ENCODE measurements at places on chromosomes 1 and 21.

DNA sequence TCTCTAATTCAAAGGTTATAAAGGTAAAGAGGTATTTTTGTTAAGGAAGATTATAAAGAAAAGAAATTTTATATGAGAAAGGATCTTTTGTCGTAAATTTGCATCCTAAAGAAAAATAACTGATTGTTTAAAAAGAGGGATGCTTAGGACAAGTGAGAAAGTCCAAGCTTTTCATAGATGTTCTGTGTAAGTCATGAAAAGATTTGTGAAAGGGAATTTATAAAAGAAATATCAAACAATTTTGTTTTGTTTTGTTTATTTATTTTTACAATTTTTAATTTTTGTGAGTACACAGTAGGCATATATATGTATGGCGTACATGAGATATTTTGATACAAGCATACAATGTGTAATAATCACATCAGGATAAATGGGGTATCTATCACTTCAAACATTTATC is 145.2 kb downstream of the ADSS2 start:
- no peak for DNase-seq

DNA sequence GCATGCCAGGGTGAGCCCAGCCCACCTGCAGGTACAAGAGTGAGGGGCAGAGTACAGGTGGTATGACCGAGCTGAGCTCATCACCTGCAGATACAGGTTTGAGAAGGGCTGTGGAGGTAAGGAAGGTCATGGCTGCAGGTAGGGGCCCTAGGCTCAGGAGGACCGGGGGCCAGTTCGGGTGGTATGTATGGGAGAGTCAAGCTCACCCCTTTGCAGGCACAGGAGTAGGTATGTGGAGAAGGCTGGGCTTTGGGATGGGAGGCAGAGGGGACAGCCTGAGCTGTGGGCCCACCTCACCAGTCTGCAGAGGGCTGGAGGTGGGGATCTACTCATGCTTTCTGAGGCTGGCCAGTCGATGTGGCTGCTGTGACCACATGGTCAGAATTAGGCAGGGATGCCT is 17.2 kb downstream of the PODN start:
- DNase-seq, result no peak

DNA sequence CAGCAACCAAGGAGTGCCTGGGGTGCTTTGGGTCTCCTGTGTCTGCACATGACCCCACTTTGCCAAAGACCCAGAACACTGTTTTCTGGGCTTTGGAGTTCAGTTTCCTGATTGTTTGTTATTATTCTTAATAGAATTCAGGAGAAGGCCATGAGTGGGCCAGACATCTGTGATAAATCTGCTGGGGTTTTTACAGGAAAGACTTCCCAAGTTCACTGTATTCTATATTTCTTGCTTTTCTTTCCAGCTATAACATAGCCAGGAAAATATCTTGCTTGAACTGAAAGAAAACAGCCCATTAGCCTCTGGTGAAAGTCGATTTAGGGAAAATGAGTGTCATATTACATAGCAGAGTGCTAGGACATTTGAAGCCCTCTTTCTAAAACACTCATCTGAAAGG is 345.1 kb upstream of the USP24 start:
- DNase-seq, result no peak

DNA sequence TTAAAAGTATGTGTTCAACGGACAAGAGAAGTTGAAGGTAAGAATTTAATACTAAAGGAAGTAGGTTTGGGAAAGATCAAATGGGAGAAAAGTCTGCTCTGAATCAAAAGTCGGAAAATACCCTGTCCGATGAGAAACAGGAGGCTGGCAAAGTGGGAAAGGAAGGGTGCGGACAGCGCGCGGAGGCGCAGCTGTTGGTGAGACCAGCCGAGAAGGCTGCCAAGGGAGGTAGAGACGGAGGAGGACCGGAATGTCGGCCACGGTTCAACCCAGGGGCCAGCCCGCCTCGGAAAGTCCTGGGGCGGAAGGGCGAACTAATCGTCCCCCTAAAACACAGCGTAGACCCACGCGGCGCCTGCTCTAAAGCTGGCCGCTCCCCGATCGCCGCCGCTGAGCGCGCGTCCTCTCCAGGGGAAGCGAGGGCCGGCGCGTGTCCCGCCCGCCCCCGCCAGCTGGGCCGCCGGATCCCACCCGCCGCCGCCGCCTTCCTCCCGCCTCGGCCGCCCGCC is 639 bp upstream of the SPATA1 start:
- DNase-seq, result no peak

- DNase-seq, result no peak
Observed at GRCh38 chr1:180672105-180672504, 40.3 kb downstream of the XPR1 start.

DNA sequence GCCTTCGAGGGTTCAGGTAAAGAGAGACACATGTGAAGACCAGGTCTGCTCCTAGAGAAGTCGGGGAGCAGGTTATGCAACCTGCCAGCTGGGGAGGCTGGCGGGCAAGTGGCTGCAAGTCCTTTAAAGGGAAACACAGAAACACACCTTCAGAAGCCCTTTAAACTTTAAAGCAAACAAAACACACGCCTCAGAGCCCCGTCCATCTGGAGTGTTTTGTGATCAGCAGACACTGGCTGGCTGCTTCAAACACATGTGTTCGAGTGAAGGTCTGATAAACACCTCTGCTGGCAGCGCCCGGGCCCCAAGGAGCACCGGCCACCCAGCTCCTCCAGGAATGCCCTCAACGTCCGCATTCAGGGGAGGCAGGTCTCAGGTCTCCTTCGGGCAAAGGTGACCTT is 15.2 kb downstream of the RIPK4 start:
- no peak for DNase-seq

DNA sequence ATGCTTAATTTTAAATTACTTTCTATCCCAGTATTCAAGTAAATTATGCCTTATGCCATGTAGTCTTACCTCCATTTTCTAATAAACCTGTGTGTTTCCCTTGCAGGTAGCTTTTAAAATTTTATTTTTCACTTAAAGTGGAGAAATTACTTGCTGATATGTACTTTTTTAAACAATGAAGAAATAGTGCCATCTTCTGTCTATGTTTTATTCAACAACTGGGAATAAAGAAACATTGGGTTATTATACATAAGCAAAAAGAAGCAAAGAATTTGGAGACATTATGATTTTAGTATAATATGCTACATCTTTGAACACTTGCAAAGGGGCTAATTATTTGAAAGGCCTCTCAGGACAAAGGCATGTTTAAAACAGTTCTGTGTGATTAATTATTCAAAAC is 1912.9 kb downstream of the MRPL39 start:
- no peak for DNase-seq

GRCh38 chr1:4017636-4018365 is 117.7 kb upstream of the C1orf174 start:
- no peak for DNase-seq

GRCh38 chr21:45455674-45456583 is 51.0 kb downstream of the COL18A1 start:
- no peak for DNase-seq

DNA sequence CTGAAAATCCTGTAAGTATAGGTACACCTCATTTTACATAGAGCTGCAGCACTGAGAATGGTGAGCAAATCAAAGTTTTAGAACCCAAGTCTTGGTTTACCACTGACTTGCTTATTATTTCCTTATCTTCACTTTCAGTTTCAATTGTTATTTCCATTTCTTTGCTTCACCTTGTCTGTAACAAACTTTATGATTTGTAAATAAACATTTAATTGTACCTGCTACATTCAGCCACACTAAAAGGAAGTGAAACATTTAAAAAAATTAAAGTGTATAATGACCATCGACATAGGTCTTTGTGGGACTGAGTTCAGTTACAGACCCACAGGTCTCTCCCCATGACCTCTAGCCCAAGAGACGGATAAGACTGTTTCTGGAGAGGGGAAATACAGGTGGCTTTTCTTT is 34.4 kb downstream of the LGR6 start:
- no peak for DNase-seq

DNA sequence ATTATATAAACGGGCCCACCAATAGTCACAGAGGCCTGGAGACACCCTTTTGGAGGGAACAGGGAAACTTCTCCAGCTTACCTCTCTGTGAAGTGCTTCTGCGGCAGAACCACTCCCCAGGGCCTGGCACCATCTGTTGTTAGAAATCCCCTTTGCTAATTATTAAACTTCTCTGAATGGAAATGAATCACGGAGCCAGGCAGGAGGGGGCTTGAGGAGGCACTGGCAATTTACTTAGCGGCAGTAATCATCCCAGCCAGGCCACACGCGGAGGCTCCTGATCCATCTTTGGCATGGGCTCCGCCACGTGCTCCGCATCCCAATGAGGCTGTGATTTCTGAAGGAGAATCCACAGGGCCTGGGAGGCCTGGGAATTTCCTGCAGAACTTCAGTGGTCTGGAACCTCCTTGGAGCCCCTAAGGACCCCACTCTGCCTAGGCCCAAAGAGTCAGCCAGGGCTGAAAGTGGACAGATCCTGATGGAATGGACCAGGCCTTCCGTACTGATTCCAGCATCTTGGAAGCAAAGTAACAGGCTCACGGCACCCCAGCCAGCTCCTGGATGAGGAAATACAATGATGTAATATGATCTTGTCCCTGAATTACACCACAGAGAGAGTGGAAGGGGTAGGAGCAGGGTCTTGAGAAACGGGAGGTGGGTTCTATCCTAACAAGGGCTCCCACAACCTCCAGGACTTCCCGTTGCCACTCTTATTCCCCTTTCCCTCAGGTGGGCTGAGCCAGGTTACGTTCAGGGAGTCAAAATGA is 62.3 kb downstream of the GRIK3 start:
- DNase-seq, result no peak

GRCh38 chr1:181037386-181037785 is 3.6 kb downstream of the MR1 start:
- DNase-seq, result no peak

GRCh38 chr1:240094041-240094722 is 2.5 kb downstream of the FMN2 start:
- DNase-seq, result no peak

DNA sequence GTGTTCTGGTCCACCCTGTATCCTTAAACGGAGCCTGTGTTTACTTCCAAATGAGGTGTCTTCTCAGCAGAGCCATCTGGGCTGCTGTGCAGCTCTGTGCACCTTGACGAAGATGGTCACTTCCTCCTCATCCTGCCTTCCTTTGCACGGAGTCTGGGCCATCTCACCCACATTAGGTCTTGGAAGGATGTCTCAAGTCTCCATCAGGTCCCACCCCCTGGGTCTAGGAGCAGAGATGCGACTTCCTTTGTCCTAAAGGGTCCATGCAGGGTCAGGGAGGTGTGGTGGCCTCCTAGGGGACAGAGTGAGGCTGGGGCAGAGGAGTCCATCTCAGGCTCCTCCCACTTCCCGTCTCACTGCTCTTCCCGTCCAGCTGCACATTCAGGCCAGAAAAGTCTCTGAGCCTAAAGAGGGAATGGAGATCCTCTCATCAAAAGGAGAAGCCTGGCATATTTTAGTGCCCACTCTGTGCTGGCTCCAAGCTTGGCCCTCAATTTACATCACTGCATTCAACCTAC is 209.2 kb downstream of the MATN1 start:
- no peak for DNase-seq

GRCh38 chr21:43814215-43815106 is 25.1 kb downstream of the RRP1 start:
- no peak for DNase-seq

DNA sequence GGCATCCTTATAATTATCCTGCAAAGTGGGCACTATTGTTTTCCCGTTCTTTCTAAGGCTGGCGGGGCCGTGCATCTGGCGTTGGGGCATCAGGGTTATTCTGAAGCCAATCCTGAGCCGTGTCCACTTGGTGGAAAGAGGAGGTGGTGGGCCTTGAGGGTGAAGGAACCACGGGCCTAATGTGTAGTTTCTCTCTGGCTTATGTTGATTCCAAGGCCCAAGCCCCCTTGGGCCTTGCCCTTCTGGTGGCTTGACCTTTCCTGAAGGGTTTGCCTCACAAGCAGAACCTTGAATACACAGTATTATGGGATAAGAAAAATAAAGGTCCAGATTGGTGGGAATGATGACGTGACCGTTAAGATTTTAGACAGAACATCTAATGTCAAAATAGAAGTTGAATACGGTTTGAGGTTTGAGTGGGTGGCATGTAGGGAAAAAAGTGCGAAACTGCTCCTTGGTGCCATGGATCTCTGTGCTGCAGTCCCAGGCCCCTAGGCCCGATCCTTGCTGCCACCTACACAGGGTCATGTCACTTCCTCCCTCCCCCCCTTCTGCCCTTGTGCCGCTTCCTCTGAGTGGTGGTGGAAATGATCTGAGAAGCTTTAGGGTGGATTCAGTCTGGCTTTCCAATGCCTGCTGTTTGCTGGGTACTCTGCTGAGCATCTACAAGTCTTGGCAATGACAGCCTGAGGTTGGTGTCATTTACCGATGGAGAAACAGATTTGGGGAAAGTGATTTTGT is 90.5 kb downstream of the PRDM2 start:
- DNase-seq, result no peak

GRCh38 chr1:183632114-183632513 is 3.5 kb downstream of the ARPC5 start:
- DNase-seq, result no peak

- no peak for DNase-seq
Observed at GRCh38 chr1:38267037-38268036, 220.7 kb upstream of the POU3F1 start.

GRCh38 chr1:54764922-54765561 is 719 bp upstream of the PARS2 start:
- DNase-seq, result no peak

DNA sequence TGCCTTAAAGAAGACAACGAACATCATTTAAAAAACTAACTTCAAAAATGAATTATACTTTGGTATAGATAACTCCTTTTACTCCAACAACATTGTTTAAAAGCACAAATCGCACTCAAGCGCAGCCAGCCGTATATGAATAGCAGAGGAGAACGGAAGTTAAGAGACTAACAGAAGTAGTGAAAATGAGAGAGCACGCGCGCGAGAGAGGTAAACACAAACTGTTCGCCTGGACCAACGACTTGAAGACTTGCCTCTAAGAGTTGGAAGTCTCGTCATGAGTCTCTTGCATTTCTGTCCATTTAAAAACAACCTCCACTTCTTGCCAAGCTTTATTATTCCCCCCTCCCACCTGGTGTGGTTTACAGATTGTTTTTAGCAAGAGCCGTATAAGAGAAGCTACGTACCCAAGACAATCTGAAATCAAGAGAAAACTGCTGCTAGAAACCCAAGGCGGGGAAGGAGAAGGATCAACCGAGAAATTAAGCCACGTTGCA is 479 bp downstream of the SELENOF start:
- DNase-seq, result no peak

GRCh38 chr1:198171667-198172540 is 15.1 kb downstream of the NEK7 start:
- no peak for DNase-seq

DNA sequence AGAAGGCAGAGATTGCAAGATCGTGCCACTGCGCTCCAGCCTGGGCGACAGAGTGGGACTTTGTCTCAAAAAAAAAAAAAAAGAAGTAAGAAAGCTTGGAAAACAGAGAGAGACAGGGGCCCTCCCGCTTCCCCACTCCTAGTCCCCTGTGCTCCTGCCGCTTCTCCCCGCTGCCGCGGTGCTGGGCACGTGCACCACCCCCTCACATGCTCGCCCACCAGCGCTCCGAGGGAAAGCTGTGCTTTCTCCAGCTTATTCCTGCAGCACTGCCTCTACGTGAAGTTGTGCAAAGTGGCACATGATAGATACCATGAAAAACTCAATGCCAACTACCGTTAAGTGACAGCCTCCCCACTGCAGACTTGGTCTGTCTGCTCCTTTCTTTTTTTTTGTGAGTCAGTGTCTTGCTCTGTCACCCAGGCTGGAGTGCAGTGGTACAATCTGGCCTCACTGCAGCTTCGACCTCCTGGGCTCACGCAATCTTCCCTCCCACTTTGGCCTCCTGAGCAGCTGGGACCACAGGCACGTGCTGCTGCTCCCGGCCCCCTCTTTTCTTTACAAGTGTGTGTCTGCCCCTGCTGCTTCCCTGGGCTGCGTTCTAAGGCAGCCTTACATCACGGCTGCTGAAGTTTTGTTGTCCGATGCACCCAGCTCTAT is 15.4 kb downstream of the SLX9 start:
- no peak for DNase-seq
